ENCODE measurements at places on chromosomes 11 and 22.

DNA sequence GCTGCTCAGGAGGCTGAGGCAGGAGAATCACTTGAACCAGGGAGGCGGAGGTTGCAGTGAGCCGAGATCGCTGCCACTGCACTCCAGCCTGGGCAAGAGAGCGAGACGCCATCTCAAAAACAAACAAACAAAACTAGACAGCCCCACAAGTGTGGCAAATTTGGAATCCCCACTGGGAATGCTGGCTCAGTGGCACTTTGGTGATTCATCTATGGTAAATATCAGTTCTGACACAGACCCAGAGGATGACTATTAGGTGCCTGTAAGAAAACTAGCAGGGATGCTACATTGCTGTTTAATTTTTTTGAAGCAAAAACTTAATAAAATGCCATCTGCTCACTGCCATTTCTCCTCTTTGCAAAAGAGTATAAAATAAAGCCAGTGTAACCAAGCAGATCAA lies 107.9 kb downstream of the NAT10 start:
- no peak for DNase-seq

- DNase-seq = no peak
Observed at GRCh38 chr22:23608583-23608982, 23.5 kb downstream of the DRICH1 start.

DNA sequence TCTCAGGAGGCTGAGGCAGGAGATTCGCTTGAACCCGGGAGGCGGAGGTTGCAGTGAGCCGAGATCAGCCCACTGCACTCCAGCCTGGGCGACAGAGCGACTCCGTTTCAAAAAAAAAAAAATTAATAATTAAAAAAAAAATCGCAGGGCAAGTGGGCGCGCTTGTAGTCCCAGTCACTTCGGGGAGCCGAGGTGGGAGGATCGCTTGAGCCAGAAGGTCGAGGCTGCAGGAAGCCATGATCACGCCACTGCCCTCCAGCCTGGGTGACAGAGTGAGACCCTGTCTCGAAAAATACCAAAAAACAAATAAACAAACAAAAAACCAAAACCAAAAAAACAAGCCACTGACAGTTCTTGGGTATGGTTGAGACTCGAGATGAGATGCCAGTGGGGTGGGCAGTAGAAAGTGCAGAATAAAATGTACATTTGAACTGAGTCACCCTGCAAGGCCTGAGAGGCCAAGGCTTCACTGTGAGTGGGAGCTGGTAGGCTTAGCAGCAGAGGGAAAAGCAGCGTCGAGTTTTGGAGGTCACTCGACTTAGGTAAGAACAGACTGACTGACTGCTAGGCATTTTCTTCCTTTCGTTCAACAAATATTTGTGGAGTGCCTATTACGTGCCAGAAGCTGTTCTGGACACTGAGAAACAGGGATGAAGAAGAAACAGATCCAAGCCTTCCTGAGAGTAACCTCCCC lies 635 bp upstream of the LDHA start:
- peak; percentile 14 for DNase-seq

DNA sequence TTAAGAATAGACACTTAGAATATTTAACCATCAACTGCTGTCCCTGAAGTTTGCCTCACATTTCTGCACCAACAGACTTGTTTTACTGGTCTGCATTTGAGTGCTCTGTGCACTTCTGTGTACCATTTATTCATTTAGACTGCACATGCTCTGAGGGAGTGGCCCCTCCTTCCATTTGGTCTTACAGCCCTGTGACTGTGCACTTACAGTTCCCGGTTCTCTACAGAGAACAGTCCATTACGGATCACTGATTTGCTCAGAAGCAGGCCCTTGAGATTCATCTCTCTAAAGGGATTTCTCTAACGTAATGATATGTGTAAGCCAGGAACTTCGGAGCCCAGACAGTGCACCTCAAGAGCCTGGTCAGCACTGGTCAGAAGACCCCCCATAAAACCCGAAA lies 247.3 kb upstream of the BLID start:
- DNase-seq = no peak

GRCh38 chr22:44172370-44173108 lies 8.2 kb upstream of the PARVG start:
- no peak for DNase-seq

DNA sequence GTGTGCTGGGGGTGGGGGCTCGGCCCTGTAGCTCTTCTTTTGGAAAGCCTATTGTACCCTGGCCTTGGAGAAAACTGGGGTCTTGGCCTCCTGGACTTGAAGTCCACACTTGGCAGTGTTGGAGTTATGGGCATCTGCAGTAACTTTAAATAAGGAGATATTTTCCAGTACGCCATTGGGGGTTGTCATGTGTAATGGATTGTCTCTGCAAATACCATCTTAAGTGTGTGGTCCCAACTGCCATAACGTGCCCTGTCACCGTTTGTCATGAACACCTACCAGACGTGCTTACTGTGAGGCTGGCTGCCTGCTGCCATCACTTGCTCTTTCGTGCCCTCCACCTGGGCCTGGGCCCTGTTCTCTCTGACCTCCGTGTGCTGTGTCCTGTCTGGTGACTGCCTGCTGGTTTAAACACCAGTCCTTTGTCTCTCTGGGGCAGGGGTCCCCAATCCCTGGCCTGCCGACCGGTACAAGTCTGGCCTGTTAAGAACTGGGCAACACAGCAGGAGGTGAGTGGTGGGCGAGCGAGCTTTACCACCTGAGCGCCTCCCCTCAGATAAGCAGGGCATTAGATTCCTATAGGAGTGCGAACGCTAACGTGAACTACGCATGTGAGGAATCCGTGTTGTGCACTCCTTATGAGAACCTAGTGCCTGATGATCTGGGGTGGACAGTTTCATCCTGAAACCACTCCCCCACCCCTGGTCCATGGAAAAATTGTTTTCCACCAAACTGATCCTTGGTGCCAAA lies 3.6 kb upstream of the ZDHHC8 start:
- DNase-seq = no peak

DNA sequence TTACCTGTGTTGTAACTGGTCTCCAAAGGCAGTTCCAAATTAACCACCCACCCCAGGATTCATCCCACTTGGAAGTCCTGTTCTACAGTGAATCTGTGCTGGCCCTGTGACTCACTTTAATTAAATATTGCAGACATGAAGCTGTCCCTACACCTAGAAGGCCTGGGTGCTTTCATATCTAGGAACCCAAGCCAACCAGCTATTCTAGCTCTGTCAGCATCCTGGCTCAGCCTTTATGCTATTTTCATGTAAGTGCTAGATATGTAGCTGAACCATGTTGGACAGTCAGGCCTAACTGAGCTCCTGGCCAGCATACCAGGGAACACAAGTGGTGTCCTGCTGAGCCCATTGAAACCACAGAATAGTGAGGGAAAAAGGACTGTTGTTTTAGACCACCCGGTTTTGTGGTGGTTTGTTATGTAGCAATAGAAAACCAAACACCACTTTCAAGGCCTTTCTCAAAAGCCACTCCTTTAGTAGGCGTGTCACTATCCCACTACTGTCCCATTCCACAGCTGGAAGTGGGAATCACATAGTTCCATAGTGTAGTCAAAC lies 30.3 kb downstream of the CNTF start:
- DNase-seq = no peak

- peak; percentile 52 for DNase-seq
Observed at GRCh38 chr11:19712281-19713195, at the start of gene NAV2. NAV2 (plus strand) TSS chr11:19712837; CDS start chr11:19713696, 859 bp downstream.

GRCh38 chr11:93672280-93672679 lies 10.8 kb downstream of the CEP295 start:
- DNase-seq = no peak

GRCh38 chr11:68468217-68468828 lies 7.8 kb downstream of the PPP6R3 start:
- no peak for DNase-seq

DNA sequence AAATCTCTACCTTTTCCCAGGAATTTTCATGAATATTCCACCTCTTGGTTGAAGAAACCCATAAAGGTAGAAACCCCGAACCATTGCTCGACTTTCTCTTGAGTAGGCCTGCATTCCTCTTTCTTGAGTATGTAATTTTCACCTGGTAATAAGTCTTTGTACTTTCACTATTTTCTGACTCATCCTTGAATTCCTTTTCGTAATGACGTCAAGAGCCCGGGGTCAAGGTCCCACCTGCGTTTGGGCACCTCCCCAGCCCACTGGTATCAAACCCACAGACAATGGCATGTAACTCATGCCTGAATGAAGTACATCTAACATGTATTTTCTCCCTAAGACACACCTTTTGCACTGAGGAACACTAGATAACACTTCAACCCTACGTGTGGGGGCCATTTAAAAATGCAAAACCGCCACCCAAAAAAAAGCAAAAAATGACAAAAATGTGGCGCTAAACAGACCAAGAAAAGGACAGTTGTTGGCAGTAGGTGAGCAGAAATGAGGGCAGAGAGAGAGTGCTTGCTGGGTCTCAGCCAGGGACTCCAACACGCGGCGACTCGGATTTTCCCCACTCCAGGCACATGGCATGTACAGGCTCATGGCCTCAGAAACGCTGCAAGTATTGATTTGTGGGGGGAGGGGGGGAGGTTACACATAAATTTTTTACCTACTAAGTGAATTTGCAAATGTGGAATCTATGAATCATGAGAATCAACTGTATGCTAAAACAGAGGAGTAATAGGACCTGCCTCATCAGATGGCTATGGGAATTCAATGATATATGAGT lies 4.1 kb upstream of the C11orf24 start:
- peak; percentile 16 for DNase-seq

DNA sequence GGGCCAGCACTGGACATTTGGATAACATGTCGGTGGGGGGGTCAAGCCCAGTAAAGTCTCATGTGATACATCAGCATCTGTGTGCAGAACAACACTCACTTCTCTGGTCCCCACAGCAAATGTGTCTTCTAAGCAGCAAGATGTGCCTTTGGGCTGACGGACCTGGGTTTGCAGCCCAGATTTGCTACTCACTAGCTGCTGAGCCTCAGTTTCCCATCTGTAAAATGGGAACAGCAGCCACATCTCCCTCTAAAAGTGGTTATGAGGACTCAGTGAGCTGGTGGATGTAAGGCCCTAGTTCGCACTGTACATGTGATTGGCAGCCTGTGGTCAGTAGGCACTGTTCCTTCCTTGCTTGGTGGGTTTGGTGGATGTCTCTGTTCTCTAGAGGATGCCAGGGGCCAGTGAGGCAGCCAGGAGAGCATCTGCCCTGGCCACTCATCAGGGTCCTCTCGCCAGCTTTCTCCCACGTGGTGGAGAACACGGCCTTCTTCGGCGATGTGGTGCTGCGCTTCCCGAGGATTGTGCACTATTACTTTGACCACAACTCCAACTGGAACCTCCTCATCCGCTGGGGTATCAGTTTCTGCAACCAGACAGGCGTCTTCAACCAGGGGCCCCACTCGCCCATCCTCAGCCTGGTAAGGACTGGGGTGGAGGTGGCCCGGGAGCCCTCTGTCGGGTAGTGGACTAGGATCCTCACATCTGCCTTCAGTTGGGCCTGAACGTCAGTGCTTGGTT lies 12.5 kb downstream of the CCDC134 start:
- DNase-seq = no peak

DNA sequence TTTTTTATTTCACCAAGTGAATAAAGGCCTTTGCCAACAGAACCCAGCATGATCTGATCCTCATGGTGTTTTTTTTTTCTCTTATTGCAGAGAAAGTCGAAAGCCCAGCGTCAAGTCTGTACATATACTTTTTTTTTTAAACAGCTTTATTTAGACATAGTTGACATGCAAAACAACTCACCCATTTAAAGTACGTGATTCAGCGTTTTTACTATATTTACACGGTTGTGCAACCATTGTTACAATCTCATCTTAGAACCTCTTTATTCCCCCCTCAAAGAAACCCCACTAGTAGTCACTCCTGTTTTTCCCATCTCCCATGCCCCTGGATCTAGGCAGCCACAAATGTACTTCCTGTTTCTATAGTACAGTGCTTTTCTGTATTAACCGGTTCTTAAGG lies 20.6 kb upstream of the AP1B1 start:
- DNase-seq = no peak

- DNase-seq = no peak
Observed at GRCh38 chr11:125373426-125374391, 122.4 kb downstream of the FEZ1 start.

DNA sequence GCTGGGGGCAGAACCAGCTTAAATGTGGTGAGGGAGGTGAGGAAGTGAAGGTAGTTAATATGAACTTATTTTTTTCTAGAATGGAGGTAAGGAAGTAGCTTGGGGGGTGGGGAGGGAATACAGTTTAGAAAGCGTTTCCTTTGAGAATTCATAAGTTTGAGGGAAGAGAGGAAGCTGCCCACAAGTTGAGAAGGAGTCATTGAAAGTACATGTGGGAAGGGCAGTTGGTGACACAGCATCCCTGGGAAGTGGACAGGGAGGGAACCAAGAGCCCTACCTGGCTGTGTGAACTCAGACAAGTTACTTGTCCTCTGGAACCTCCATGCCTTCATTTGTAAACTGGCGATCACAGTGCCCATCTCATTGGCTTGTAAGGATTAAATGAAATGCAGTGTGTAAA lies 125.9 kb upstream of the SPON1 start:
- DNase-seq = no peak

- no peak for DNase-seq
Observed at GRCh38 chr11:88266919-88267318, 70.6 kb downstream of the CTSC start.

GRCh38 chr11:74948546-74948897 lies 369 bp downstream of the XRRA1 start:
- no peak for DNase-seq

- DNase-seq = no peak
Observed at GRCh38 chr11:73055002-73055401, 87.1 kb downstream of the FCHSD2 start.

DNA sequence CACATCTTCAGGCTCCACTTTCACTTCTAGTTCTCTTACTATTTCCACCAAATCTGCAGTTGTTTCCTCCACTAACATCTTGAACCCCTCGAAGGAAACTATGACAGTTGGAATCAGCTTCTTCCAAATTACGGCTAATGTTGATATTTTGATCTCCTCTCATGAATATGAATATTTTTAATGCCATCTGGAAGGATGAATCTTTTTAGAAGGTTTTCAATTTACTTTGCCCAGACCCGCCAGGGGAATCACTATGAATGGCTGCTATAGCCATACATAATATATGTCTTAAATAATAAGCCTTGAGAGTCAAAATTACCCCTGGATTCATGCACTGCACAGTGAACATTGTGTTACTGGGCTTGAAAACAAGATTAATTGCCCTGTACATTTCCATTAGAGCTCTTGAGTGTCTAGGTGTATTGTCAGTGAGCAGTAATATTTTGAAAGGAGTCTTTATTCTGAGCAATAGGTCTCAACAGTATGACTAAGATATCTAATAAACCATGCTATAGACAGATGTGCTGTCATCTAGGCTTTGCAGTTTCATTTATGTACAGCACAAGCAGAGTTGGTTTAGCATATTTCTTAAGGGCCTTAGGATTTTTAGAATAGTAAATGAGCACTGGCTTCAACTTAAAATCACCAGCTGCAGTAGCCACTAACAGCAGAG lies 48.3 kb upstream of the LRRC55 start:
- DNase-seq = no peak

Data from stimulated activated CD4-positive, alpha-beta T cell treated with anti-CD3 and anti-CD28 coated beads, Interleukin-2, amount 100 ng/mL, for 4 hours (primary cell).